ENCODE measurements at places on chromosomes 4 and X.

- no peak for DNase-seq
Measured at GRCh38 chrX:18426004-18426320, 554 bp downstream of the CDKL5 start.

DNA sequence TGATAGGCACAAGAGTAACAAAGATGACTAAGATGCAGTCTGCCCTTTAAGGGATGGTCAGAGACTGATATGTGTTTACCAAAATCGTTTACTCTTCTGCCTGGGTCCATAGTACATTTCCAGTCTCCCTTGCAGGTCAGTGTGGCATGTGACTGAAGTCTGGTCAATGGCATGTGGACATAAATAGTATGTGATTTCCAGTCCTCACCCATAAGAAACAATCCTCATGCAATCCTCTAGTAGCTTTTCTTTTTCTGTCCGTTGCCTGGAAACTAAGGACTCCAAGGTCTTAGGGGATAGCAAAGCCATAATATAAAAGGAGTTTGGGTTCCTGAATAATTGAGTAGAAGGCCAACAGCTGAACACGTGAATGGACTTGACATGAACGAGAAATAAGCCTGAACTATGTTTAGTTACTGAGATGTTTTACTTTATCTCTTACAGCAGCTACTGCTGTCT is 1.1 kb downstream of the SLC9B2 start:
- DNase-seq, result no peak

DNA sequence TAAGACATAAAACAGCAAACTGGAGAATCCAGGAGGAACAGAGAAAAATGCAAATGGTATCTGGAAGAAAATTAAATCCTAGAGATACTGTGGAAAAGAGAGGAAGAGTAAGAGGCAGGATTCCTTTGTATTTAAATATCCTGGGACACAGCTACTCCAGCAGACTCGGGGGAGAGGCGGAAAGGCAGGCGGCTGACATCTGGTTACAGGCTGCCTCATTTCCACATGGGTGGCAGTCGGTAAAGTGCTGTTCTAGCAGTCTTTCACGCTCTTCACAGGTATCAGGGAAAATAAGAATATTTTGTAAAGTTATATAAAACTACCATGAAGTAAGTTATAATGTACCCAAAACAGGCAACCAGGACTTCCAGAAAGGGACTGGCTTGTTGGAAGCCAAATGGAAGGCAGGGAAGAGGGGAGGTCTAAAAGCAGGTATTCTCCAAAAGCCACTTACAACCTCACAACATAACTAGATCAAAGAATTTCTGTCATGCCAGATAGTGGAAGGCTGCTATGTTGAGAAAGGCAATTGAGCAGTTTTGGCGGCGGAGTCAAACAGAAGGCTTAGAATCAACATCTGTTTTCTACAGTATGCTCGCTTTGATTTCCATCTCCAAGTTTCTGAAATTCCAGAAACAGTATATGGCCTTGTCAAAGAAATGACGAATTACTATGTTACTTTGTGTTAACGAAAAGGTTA is 1.3 kb upstream of the TIGD2 start:
- DNase-seq, result no peak

DNA sequence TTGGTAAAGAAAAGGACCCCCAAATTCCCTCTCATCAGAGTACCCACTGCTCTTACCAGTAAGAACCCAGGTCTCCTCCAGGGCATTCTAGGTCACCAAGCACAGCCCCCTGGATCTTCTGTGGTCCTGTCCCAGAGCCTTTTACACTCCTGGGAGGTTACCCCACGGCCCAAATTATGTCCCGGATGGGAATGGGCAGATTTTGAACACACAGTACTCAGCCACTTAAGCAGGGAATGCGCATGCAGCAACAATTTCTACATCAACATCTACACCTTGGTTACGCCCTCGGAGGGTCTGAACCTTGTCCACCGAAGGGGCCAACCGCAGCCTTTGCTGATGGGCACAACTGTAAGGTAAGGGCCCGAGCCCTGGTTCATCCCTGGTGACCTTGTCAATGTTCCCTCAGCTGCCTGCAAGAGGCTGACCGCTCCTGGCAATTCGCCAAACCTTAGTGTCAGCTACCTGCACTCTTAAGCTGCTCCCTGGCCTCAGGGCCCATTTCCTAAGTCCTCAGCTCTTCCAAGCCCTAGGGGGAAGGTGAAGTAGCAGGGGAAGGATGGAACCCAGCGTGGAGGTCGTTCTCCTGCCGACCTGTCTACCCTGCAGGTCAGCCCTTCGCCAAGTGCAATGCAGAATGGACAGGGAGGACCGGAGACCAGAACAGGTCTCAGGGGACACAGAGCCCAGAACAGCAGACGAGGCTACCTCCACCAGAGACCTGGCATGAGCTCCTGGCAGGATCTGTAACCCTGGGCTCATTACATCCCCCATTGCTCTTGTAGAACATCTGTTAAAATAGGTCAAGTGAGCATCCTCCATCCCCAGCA is 5.9 kb downstream of the TIMP1 start:
- DNase-seq, result no peak

- no peak for DNase-seq
Measured at GRCh38 chr4:25823632-25824031, 39.2 kb downstream of the SEL1L3 start.

DNA sequence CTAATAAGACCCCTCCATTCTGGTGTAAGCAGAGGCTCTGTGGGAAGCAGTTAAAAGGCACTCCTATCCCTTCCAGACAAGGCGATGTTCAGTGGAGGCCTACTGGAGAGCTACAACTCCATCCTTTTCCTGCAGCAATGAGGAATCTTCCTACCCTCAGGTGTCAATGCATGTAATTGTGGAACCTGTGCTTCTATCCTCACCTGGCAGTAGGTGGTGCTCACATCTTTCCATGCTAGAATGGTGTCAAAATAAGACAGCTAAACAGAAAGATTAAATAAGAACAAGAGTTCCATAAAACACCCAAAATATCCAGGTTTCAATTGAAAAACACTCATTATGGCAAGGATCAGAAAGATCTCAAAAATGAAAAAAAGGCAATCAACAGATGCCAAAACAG is 224.6 kb downstream of the IL15 start:
- no peak for DNase-seq

DNA sequence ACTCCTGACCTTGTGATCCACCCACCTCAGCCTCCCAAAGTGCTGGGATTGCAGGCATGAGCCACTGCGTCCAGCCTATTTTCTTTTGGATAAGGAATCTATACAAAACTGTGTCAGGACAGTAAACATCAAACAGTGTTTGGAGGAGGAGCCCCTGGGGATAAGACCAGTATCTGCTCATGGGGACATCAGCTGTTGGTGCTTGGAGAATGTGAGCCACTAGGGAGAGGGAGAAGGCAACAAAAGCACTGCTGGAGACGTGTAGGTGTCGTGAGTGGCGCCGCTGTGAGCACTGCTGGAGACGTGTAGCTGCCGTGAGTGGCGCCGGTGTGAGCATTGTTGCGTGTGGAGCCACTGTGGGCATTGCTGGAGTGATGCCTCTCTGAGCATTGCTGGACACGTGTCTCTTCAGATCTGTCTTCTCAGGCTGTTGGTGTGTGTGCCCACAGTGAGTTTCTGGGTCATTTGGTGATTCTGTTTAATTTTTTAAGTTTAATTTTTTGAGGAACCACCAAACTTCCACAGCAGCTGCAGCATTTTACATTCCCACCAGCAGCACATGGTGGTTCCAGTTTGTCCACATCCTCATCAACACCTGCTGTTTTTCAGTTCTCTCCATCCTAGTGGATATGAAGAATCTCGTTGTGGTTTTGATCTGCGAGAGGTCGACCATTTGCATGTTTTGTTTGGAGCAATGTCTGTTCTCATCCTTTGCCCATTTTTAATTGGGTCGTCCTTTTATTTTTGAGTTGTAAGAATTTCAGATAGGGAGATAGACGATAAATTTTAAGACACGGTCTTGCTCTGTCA is 19.0 kb downstream of the DGKQ start:
- DNase-seq, result no peak

- no peak for DNase-seq
Measured at GRCh38 chr4:100983426-100983825, 363.9 kb downstream of the PPP3CA start.

DNA sequence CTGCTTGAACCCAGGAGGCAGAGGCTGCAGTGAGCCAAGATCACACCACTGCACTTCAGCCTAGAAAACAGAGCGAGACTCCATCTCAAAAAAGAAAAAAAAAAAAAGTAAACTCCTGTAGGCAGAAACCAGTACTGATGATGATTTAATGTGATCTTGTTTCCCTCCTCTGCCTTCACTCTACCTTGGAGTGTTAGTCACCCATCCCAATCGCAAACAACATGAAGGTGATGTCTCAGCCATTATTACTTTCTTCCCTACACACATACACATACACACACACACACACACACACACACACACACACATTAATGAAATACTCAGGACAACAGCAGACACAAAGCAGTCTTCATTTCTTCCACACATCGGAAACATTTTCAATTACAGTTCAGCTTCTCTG is 15.6 kb downstream of the XKRX start:
- DNase-seq, result no peak

GRCh38 chr4:6568148-6568547 is 6.8 kb upstream of the MAN2B2 start:
- DNase-seq, result no peak

- no peak for DNase-seq
Measured at GRCh38 chr4:26356081-26356501, 35.3 kb downstream of the RBPJ start.

DNA sequence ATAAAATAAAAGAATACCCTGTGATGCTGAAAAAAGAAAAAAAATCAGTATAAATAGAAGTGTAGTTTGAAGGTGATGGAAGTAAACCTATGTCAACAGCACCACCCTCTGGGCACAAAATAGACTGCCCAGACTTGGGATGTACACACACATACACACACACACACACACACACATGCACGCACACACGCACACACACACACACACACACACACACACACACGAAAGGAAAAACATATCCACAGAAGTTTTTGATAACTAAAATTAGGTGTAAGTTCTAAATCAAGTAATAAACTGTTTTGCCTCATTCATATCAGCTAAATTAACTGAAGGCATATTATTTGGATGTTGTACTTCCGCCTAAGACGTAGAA is 40.5 kb downstream of the ANXA5 start:
- peak; percentile 8 for DNase-seq

- DNase-seq, result no peak
Measured at GRCh38 chr4:28883211-28883610, 1837.0 kb upstream of the PCDH7 start.

DNA sequence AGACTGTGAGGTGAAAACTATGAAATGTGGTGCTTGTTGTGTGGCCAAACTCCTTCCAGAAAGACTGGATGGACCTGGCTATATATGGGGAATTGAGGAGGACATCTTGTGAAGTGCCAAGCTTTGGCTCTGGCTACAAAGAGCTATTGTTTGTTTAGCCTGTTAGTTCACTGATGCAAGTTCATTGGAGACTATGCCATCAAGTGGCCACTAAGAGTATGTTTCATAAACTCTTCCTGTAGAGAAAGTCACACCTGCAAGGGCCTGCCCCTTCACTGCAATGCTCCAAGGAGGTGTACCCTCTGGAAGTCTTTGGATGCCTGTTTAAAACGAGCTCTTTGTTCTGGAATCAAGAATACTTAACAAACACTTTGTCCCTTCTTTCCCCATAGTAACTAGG is 382.0 kb downstream of the GABRG1 start:
- DNase-seq, result no peak

DNA sequence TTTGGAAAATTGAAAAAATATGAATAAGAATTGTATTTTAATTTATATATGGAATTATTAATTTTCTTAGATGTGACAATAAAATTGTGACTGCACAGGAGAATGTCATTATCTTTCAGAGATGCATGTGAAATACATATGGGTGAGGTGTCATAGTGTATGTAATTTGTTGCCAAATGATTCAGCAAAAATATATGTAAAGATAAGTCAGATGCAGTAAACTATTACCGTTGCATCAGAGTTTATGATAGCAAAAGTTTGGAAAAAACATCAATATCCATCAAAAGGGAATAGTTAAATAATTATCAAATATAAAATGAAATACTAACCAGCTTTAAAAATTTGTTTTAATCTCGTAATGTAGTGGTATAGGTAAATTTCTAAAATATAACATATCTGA is 10.4 kb upstream of the SLC7A11 start:
- DNase-seq, result no peak

DNA sequence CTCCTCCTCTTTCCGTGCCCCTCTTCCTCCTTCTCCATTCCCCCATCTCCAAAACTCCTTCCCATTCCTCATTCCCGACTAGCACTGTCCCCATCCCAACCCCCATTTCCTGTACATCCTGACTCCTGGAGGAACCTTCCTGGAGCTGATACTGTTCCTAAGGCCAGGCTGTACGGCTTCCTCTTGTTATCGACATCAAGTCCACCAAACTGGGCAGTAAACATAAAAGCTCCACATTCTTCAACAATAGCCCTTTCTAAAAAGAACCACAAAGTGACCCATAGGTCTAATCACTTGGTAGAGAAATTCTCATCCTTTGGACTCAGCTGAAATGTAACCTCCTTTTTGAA is 22.9 kb downstream of the AWAT2 start:
- no peak for DNase-seq

All from HTR-8/SVneo (cell line).